ENCODE measurements at places on chromosomes 1 and 21.

DNA sequence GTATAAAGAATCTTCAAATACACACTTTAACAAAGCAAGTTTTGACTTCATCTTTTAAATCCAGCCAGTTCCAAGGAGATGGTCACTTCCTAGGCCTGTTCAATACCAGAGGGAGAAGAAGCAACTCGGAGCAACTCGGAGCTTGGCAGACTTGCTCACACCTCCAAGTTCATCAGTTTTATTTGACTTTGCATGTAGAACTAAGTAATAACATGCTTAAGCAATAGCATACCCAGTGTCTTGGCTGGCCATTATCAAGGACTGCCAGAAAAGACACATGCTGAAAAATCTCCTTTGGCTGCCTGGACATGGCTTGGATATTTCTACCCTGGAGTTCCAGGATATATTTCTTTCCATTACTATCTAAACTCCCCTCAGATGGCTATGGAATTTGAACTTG lies 52.6 kb downstream of the GNG12 start:
- DNase-seq = no peak

DNA sequence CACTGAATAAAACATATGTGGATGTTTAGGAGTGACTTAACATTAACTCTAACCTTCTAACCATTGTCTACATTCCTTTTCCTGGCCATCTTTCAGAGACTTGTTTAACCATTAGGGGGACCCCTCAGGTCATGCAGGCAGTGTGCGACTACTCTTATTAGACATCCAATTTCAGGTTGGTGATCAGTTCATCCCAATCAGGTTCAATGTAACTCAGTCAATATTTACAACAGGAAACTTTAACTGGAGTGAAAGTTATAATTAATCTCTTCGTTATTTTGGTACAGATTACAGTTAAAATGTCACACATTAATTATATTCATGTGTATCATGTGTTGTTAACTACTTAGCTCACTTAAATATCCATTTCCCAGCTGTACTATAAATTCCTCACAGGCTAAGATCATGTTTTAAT lies 68.8 kb upstream of the RGS1 start:
- no peak for DNase-seq

GRCh38 chr21:25456672-25457071 lies 150.6 kb downstream of the MRPL39 start:
- peak; percentile 65 for DNase-seq

DNA sequence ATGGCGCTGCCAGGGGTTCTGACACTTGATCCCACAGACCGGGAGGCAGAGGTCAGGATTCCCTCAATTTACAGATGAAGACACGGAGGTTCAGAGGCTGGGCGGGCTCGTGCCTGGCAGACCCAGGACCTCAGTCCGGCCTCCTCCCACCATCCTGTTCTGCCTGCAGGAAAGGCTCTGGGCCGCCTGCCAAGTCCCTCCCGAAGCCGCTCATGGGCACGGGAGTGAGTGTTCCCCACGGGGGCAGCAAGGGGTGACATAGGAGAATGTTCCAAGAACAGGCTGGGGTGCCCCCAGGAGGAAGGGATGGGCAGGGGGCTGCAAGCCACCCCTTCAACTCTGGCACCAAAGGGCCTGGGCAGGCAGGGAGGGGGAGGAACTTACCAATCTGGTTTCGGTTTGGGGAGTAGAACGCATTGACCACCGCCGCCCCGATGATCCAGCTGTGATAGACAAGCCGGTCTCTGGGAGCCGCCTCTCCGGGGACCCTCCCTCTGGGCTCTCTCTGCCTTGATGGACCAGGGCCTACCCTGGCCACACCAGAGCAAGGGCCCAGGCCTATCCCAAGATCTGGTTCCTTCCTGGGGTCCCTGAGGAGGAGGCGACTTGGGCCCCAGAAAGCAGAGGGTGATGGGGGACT lies 7.5 kb downstream of the PRXL2B start:
- no peak for DNase-seq

GRCh38 chr1:151369621-151370048 lies 2.9 kb downstream of the SELENBP1 start:
- DNase-seq = no peak

DNA sequence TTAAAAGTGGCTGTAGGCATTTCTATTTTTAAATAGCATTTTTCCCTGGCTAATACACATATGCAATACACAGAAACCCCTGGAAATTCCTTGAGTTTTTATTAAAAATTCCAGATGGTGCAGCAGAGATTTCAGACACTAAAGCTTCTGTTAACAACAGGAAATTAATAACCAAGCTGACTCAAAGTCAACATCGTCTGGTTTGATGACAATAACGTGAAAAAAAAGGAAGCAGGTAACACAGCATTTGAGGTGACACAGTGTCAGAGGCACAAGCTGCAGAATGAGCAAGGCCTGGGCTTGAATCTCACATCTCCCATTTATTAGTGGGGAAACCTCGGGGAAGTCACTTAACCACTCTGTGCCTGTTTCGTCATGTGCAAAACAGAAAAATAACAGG lies 64.6 kb upstream of the GJB5 start:
- no peak for DNase-seq

GRCh38 chr1:150548324-150548631 lies 930 bp upstream of the ADAMTSL4 start:
- no peak for DNase-seq

- no peak for DNase-seq
Measured at GRCh38 chr1:20373286-20373685, 82.6 kb downstream of the VWA5B1 start.

DNA sequence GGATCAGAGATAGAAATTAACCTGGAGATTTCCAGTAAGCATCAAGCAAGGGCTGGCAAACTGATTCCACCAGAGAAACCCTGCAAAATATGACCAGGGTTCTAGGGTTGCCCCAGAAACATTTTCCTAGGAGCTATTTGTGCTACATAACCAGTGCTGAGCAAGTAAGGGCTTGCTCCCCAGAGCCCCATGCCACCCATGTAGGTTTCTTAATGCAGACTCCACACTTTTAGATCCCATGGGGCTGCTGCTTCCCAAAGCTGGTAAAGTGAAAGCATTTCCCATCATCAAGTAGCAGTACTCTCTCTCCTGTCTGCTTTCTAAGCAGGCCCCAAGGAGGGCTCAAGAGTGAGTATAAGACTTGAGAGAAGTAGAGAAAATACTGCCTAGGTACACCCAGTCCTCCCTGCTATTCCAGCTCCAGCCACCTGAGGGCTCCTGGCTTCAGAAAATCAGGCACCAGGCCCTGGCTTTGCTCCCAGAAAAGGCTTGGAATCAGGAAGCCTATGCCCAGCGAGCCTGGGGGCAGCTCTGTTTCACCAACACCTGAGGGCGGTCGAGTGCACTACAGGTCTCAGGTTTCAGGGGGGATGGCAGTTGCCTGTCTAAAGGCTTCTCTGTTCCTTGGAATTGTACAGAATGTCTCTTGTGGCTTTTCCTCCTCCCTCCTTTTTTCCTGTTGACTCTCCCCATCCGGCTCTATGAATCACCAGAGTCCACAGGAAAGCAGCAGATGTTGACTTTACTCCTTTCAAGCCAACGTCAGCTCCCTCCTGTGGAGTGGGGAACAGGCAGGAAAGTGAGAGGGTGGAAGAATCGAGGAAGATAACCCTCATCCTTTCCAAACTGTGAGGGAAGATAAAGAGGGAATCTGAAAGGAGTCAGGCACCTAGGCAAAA lies 6.2 kb upstream of the ANKRD35 start:
- DNase-seq = peak; percentile 57

DNA sequence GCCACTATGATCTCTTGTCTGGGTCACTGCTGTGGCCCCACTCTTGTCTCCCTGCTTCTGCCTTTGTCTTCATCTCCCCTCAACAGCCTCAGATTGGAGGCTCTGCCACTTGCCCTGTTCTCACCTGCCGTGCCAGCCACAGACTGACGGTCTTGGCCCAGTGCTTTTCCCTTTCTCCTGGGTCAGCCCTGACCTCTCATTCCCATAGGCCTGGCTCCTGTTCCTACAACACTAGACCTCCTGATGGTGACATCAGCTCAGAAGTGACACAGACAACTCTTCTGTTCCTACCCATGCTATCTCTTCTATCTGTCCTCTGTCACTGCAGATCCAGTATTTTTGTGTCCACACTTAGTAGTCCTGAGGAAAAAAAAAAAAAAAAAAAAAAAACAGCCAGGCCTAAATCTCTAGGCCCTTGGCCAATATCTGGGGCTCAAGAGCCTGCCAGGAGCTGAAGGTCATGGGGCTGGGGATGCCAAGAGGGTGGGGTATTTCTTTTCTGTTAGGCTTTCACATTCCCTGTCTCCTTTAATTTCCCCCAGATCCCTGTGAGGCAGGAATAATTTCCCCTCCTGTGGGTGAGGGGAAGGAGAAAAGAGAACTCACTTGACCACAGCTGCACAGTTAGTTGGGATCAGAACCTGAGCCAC lies 42.0 kb upstream of the FOXO6 start:
- no peak for DNase-seq

- no peak for DNase-seq
Measured at GRCh38 chr1:21139601-21140000, 37.1 kb downstream of the EIF4G3 start.

GRCh38 chr1:50847303-50847702 lies 112.8 kb downstream of the FAF1 start:
- DNase-seq = no peak

- DNase-seq = no peak
Measured at GRCh38 chr1:212205843-212206242, 79.4 kb upstream of the PPP2R5A start.

- DNase-seq = no peak
Measured at GRCh38 chr21:41170859-41171609, 3.1 kb downstream of the BACE2 start.

- no peak for DNase-seq
Measured at GRCh38 chr1:70093250-70093975, 112.0 kb downstream of the LRRC40 start.

DNA sequence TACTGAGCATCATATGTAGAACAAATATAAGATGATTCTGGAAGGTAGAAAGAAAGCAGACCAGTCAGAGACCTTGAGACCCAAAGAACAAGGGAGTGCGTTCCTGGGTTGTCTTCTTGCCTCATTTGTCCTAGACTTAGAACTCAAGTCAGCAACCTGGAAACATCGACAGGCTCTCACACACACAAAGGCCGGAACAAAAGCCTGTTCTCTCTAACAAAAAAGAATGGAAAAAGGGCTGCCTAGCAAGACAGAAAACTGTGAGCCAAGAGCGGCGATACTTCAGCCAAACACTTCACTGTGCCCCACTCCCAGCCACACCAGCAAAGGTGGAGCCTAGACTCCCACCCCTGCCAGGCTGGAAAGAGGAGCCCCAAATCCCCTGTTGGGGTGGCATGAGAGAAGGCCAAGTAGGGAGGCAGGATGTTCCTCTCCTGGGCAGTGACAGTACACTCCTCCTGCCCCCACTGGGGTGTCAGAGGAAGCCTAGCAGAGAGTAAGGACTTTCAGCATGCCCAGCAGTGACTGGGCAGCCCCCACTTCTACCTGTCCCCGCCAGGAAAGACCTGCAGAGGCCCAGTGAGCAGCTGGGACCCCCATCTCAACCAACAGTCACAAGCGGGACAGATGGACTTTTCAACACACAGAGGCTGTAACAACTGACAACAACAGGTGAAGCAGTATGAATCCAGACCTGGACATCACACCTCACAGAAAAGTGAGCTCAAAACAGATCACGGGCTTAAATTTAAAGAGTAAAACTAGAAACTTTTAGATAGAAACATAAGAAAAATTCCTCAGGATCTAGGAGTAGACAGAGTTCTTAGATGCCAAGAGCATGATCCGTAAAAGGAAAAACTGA lies 33.0 kb downstream of the MRAP start:
- DNase-seq = no peak

DNA sequence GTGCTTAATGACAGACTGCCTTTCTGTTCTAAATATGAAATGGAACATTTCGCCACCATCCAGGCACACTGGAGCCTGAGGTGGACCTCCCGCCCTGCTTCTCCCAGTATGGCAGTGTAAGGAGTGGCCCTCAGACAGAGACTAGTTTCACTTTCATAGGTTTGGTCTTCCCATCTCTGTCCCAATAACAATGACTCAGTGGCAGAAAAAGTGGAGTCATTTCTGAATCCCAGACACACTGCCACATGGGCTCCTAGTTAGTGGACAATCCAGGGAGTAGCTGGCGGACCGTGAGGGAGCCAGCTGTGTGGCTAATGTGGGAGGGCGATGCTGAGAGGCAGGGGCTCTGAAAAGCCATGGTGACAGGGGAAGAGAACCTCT lies 95.6 kb upstream of the TSPAN2 start:
- DNase-seq = no peak

DNA sequence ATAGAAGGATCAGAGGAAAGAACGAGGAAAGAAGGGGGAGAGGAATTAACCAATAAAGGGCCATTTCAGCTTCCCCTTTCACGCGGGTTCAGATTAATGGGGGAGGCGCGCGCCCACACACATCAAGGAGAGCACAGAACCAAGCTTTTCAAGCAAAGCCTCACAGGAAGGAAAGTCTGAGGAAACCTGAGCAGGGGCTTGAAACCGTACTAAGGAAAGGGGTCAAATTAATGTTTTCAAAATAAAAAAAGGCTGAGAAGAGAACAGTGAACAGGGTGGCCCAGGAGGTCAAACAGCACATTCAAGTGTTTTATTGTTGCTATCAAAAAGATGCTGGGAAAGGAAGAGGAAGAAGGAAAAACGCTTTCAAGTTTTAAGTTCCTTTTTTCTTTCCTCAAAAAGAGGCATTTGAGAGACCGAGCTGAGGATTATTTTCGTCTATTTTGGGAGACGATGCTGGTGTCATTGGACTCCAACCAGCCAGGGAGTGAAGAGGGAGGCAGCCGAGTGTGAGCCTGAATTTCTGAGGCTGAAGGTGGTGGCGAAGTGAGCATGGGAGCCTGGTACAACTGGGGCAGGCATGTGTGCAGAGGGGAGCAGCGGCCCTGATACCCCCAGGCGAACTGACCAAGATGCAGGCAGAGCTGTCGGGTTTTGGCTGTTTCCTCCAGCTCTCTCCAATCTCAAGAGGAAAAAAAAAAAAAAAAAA lies 88.4 kb downstream of the PROX1 start:
- DNase-seq = no peak

- no peak for DNase-seq
Measured at GRCh38 chr1:97806996-97807520, 113.8 kb downstream of the DPYD start.

GRCh38 chr1:87963556-87963955 lies 634.9 kb downstream of the LMO4 start:
- no peak for DNase-seq

DNA sequence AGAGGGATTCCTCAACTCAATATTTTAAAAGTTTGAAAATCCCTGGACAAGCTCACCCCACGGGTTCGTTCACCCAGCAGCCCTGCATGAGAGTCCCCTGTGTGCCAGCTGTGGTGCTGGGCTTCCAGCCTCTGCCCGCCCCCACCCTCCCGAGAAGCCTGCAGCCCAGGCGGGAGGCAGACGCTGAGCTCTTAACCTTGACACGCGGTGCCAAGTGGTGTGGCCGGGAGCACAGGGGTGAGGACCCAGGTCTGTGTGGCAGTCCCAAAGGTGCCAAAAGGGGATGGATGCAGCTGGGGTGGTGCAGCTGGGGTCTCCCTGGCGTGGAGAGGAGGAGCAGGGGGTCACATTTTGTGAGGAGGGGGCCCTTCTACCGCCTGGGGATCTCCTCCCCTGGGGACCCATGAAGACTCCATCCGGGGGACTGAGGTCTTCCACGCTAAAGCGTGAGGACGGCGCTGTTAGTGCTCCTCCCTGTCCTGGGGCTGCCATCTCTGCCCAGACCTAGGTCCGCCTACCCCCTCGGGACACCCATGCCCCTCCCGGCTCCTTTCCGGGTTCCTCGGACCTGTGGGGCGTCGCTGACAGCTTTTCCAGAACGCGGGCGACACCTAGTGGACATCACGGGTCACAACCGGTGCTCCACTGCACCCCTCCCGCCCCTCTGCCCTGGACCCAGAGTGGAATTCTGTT lies 12.9 kb downstream of the PLA2G2F start:
- peak; percentile 80 for DNase-seq

- DNase-seq = no peak
Measured at GRCh38 chr1:196651637-196652215, at the start of gene CFH. Gene CFH (plus strand): TSS chr1:196652043. CDS start chr1:196652118, 75 bp downstream.
